Femur (tissue), 1 donor: ENCODE measurements at places on chromosomes 5 and 9.

GRCh38 chr9:91734371-91734981 is 215.6 kb downstream of the ROR2 start:
- peak; percentile 81 for DNase-seq

GRCh38 chr9:77751341-77752091 is 103.4 kb upstream of the GNA14 start:
- DNase-seq, result peak; percentile 52

DNA sequence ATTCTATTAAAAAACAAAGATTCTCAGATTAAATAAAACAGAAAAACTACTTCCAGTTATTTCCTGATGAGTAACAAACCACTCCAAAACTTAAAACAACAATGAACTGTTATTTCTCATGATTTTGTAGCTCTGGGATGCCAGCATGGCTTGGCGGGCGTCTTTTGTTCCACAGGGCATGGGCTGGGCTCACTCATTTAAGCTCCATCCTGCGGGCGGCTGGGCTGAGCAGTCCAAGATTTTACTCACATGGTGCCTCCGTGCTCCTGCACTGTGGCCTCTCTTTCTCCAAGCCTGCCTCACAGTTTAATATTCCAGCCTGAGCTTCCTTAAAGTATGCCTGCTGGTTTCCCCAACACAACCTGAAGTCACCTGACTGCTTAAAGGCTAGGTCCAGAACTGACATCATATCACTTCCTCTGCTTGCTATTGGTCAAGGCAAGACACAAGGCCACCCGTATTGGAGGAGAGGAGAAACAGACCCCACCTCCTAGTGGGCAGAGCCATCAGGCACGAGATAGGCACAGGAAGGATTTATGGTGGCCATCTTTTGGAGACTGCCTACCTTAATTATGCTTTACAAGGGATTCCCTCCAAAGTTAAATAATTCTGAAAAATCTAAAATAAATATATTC is 41.6 kb upstream of the ZBTB43 start:
- no peak for DNase-seq

GRCh38 chr9:38202336-38202938 is 133.4 kb upstream of the SHB start:
- DNase-seq, result no peak

DNA sequence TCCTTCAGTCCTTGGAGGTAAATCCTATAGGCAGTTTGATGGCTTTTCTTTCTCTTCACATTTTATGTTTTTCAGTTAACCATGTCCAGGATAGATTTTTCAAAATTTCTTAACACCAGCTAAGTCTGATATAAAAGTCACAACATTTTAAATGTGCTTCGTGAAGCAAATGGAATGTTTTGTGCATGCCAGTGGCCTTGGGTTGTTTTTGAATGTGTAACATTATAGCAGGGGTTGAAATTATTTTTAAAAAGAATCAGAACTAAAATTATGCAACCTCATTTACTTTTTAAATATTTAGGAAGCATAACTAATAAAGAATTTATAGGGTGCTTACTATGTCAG is 201.1 kb downstream of the ARHGEF28 start:
- no peak for DNase-seq

DNA sequence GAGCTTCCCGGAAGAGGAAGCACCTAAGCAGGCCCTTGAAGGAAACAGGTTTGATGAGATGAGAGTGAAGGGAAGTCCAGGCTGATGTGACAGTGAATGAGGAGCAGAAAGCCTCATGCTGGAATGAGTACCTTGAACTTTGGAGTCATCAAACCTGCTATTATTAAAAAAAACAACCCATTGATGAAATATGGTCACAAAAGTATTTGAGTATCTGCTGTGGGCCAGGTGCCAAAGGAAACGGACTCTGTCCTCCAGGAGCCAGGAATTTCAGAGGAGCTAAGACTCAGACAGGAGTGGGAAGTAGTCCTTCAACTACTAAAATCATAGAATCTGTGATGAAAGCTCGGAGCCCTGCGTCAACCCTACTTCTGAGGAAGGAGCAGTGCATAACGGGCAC is 11.9 kb downstream of the HAND1 start:
- DNase-seq, result no peak

- DNase-seq, result no peak
Measured at GRCh38 chr9:113572076-113572861, 108.7 kb downstream of the RGS3 start.

DNA sequence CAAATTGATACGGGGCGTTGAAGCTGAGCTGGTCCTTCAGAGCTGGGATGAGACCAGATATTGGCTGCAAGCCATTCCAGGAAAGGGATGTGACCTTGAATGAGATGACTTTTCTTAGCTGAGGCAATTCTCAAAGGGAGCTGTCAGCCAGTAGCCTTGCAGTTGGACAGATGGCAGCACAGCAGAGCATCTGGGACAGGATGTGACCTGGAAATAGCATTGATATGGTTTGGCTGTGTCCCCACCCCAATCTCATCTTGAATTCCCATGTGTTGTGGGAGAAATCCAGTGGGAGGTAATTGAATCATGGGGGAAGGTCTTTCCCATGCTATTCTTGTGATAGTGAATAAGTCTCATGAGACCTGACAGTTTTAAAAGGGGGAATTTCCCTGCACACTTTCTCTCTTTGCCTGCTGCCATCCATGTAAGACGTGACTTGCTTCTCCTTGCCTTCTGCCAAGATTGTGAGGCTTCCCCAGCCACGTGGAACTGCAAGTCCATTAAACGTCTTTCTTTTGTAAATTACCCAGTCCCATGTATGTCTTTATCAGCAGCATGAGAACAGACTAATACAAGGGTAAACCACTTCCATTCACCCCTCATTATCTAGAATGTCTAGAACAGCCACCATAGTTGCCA is 19.8 kb upstream of the MTX3 start:
- DNase-seq, result no peak

DNA sequence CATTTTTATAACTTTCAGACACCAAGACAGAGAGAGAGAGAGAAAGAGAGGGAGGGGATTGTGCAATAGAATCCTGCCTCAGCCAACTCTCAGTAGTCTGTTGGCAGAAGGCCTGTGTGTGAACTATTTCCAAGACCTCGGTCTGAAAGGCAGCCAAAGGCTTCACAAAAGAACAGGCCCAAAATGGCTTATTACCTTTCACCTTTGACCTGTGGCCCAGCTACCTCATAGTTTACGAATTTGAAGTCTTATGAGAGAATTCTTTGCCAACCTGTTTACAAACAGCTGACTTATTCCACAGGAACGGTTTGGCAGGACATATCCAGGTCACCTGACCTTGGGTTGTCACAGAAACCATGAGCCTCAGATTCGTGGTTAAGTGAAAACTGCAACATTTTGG is 48.6 kb downstream of the NR2F1-AS1 start:
- DNase-seq, result peak; percentile 81

DNA sequence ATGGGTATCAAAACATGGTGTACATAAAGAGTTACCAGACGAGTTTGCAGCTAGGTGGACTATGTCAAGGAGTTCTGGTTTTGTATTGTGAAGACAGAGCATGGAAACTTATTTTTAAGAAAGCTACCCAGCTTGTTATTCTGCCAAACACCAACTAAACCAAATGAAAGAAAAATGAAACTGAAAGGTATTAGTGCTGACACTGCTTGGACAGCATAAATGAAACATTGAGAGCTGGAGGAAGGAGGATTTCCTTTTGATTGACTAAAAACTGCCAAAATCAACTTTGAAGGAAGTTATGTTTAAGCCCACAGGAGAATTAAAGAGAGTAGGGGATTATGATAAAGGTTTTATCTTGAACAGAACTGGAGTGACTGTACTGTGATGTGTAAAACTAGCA is 766.2 kb downstream of the PTPRD start:
- no peak for DNase-seq

GRCh38 chr9:138098116-138098907 is 220.7 kb downstream of the CACNA1B start:
- DNase-seq, result no peak

DNA sequence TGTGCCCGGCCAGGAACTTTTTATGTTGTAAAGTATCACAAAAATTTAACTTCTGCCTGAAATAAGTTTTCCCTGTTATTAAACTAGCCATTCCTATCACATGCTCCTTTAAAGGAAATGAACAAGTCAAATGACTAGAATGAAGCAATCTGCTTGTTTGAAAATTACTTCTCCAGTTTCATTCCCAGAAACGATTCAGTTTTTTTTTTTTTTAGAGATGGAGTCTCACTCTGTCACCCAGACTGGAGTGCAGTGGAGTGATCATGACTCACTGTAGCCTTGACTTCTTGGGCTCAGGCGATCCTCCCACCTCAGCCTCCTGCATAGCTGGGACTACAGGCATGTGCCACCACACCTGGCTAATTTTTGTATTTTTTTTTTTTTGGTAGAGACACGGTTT is 13.3 kb upstream of the GNG10 start:
- DNase-seq, result no peak

DNA sequence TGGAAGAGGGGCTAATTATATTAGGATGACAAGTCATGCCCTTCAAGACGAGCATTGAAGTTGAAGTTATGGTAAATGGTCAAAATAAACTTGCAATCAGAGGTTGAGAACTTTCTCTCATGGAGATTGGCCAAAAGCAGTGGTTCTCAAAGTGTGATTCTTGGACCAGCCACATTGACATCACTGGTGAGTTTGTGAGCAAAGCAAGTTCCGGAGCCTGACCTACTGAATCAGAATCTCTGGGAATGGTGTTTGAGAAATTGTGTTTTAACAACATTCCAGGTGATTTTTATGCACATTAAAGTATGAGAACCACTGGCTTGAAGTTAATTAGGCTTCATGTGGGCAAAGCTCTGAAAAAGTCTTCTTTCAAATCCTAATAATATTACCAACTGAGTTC is 403.5 kb downstream of the ZSWIM6 start:
- DNase-seq, result no peak

GRCh38 chr5:100838048-100838473 is 65.0 kb downstream of the ST8SIA4 start:
- DNase-seq, result no peak

GRCh38 chr5:159463590-159464321 is 133.5 kb upstream of the IL12B start:
- no peak for DNase-seq

DNA sequence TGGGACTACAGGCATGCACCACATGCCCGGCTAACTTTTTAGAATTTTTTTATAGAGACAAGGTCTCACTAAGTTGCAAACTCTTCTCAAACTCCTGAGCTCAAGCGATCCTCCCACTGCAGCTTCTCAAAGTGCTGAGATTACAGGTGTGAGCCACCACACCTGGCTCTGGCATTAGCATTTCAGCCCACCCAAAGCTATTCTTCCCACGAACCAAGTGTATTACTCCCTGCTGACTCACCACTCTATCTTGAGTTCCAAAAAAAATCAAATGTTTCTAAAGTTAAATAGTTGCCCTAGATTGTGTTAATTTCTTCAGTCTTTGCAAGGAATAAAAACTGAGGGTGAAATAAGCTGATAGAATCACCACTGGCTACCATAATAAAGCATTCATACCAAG is 205.5 kb downstream of the ARRDC3 start:
- no peak for DNase-seq

DNA sequence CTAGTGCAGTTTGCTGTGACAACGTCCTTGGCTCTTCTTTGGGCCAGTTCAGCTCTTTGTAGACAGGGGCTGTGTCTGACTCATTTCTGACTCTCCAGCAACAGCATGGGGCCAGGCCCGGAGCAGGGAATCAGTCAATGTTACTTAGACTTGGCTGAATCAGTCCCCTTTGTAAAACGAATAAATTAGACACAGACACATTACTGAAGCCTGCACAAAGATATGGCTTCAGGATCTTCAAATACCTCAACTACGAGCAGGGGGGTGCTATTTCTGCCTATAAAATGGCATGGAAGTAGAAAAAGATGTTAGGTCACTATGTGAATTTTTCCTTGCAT is 204.7 kb downstream of the TTLL11 start:
- no peak for DNase-seq

DNA sequence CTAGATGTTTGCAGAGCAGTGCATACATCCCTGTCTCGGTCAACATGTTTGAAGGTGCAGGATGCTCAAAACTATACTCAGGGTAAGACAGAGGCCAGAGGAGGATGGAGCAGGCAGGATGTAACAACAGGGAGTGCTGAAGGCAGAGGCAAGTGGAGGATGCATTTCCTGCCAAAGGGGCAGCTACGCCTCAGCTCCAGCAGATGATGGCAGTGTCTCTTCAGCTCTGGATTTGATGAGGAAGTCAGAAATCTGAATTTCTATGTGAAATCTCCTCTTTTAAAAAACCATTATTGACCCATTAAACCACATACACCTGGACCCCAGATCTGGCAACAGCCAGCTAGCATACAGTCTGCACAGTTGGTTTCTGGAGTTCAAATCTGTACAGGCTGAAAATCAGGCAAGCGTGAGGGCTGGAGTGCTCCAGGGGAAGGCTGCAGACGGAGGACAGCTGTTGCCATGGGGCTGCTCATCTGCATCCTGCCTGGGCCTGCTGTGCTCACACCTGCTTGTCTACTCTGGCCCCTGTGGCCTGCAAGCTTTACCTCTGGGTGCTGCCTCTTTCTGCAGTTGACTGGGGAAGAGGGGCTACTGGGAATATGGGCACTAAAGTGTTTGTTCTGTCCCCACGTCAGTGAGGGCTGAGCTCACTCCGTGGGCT is 152.9 kb upstream of the SLC28A3 start:
- no peak for DNase-seq

- no peak for DNase-seq
Measured at GRCh38 chr5:36397901-36398536, 96.3 kb upstream of the RANBP3L start.

GRCh38 chr5:9722601-9723180 is 92.5 kb upstream of the TAS2R1 start:
- DNase-seq, result no peak

GRCh38 chr5:95923918-95924544 is 37.6 kb downstream of the ELL2 start:
- DNase-seq, result no peak

GRCh38 chr9:27398982-27399653 is 102.2 kb upstream of the EQTN start:
- no peak for DNase-seq

GRCh38 chr5:112876362-112876761 is 15.3 kb downstream of the SRP19 start:
- no peak for DNase-seq

DNA sequence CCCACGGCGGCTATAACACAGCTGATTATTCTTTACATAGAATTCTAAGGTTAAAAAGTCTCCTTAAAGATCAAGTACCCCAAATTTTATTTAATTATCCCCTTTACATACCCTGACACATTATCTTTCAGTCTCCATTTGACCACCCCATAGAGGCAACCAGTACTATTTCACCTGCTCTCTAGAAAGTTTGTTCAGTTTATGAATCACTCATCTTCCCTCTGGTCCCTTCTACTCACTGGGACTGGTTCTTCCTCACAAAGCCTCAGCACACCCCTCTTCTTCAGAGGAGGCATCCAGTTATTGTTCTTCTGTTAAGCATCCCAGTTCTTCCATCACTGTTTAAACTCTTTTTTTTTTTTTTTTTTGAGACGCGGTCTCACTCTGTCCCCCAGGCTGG is 42.8 kb downstream of the PPP1R2B start:
- no peak for DNase-seq
